ENCODE measurements at places on chromosomes 13 and 19.

DNA sequence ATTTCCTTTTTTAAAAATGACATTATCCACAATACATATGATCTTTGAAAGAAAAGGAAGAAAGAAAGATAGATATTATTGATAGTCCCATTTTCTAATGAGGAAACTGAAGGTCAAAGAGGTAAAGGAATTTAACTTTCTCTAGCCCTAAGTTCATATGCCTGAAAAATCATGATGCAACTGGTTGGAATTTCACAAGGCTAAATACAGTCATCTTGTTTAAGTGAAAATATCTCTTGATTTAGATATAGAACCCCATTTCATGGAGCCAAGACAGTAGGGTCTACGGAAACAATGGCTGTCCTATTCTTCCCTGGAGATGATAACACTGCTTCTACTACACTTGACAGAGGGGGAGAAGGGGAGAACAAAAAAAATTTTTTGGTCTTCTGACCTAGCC lies 366.2 kb downstream of the DNAJC15 start:
- no peak for DNase-seq

DNA sequence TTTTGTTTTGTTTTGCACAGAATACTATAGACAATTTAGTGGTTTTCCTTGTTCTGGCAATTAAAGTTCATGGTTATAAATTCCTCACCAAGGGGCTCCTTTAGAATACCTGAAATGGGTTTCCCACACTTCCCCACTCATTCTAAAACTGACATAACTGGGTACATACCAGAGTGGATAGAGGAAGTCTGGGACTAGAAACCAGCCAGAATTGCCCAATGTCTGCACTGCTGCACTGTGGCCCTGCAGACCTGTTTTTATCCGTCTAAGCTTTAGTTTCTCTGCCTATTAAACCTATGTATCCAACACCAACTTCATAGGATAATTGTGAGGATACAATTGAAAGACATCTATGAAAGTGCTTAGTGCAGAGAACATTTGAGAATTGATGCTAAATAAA lies 498.6 kb downstream of the KCTD12 start:
- no peak for DNase-seq

- no peak for DNase-seq
These were observed 16.0 kb downstream of the SPATA13 start for GRCh38 chr13:24176351-24177101.

DNA sequence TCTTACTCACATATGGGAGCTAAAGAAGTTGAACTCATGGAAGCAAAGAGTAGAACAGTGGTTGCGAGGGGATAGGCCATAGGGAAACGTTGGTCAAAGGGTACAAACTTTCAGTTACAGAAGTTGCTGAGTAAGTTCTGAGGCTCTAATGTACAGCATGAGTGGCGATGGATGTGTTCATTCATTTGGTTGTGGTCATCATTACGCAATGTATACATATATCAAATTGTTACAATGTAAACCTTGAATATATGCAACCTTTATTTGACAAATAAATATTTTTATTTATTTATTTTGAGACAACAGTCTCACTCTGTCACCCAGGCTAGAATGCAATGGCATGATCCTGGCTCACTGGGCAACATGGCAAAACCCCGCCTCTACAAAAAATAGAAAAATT lies 38.7 kb downstream of the ZIC5 start:
- DNase-seq, result no peak

DNA sequence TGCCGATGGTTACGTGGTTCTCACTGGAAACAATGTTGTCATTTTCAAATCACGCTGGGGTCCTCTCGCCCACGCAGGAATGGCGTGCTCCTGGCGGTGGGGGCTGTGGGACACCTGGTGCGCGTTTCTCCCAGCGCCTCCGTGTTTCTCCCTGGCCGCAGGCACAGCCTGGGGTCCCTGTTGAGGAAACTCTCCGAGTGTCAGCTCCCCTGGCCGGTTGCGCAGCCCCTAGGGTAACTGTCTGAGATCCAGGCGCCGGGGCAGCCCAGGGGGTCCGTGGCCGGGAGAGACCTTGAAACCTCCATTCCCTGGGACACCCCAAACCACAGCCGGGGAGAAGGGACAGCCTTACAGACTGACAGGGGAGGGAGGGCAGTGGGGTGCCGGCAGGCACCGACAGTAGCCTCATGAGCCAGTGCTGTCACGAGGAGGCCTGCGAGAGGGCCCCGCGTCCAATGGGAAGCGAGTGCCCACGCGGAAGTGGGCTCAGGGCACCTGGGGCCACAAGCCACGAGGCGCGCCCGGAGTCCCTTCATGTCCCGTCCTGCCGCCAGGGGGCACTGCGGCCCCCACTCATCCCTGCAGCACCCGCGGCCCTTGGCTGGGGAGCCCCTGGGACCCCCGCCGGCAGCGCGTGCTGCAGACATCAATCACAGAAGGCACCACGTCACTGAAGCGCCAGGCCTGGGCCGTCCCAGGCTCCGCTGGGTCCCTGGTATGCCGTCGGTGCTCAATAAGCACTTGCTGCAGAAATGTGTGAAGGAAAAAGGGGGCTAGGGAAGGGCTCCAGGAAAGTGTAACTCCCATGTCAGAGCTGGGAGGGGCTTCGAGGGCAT lies 9.5 kb downstream of the ADAMTSL5 start:
- peak; percentile 79 for DNase-seq
